ENCODE measurements at places on chromosomes 12 and 14.

DNA sequence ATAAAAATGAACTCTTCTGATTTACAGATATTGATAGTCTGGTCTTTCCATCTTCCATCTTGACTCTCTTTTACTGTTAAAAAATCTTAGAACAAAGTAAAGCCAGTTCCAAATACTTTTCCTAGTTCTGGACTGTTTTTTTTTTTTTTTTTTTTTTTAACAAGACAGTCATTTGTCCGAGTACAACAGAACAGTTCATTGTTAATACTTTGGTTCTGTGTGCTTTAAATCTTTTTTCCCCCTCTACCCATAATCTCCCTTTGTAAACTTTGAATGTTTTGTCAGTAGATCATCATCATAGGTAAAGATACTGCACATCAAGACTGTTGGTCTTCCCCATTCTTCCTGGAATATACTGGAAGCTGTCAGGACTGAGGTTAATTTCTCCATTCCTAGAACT, 38.0 kb downstream of the ADIPOR2 start:
- no peak for DNase-seq

- no peak for DNase-seq
These were observed 1122.4 kb upstream of the USP15 start for GRCh38 chr12:61137677-61138414.

DNA sequence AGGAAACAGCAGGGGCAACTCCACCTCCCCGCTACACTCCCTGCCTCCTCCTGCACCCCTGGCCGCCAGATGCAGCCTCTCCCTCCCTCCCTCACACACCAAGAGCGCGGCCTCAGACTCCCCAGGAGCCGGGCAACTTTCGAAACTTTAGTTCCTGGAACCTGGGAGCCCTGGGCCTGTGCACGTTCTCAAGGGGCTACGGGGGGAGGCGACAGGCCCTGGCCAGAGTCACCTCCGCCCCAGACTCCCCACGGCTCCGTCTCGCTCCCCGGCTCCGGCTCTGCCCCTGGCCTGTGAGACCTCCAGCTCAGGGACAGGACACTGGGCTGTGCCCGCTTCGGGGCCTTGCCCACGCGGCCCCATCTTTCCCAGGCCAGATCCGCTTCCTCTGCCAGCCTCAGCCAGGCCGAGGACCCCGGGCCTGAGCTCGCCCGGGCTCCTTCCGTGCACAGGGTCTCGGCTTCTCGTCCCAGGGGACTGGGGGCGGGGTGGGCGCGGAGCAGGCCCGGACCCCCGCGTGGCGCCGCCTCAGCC, 5.5 kb downstream of the AMN start:
- DNase-seq = no peak

- DNase-seq = no peak
These were observed 10.7 kb downstream of the PRH1 start for GRCh38 chr12:10873378-10873777.

- DNase-seq = no peak
These were observed 69.6 kb upstream of the DDX11 start for GRCh38 chr12:31003861-31004640.

GRCh38 chr12:13101821-13102375, 1.6 kb downstream of the GSG1 start:
- DNase-seq = peak; percentile 62

- no peak for DNase-seq
These were observed 2.6 kb upstream of the KRT71 start for GRCh38 chr12:52555577-52555976.

DNA sequence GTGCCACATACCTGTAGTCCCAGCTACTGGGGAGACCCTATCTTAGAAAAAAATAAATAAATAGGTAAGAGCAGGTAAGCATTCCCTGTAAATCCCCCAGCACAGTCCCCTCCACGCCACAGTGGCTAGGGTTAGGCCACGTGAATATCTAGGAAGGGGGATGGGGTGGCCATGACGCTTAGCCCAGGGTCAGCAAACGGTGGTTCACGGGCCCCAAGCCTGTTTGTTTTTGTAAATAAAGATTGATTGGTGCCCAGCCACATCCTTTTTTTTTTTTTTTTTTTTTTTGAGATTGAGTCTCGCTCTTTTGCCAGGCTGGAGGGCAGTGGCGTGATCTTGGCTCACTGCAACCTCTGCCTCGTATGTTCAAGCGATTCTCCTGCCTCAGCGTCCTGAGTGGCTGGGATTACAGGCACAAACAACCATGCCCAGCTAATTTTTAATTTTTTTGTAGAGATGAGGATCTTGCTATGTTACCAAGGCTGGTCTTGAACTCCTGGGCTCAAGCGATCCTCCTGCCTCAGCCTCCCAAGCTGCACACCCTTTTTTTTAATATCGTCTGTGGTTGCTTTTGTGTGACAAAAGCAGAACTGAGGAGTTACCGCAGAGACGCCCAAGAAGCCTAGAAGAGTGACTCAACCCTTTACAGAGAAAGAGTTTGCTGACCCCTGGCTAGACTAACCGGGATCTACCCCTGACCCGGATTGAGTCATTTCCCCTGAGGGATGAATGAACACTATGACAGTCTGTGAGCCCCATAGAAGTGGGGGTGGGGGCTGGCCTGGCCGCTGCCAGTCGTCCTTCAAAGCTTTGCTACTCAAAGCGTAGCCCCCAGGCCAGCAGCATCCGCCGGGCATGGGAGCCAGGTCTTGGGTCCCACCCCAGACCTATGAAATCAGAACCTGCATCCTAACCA, 113.7 kb upstream of the NCOR2 start:
- peak; percentile 63 for DNase-seq

DNA sequence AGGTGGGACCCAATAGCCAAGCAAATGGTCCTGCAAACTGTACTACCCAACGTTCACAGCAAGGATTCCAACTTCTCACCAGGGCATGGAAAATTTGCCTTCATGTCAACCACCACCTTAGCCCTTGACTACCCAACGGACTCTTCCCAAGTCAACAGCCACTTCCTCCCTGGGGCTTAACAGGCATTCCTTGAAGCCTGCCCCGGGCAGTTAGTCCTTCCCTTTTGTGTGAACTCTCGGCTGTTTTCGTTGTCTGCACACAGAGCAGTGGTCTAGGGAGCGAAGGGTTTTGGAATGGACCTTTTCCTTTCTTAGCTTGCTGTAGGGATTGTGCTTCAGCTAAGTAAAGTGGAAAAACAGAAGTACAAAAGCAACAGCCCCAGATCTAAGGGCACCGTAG, 35.2 kb upstream of the TCL1B start:
- DNase-seq = no peak

- no peak for DNase-seq
These were observed at the start of gene C1S for GRCh38 chr12:7060353-7060954. TSS of gene C1S (plus strand) at chr12:7060718. CDS start at chr12:7061913, 1,195 bp downstream.

DNA sequence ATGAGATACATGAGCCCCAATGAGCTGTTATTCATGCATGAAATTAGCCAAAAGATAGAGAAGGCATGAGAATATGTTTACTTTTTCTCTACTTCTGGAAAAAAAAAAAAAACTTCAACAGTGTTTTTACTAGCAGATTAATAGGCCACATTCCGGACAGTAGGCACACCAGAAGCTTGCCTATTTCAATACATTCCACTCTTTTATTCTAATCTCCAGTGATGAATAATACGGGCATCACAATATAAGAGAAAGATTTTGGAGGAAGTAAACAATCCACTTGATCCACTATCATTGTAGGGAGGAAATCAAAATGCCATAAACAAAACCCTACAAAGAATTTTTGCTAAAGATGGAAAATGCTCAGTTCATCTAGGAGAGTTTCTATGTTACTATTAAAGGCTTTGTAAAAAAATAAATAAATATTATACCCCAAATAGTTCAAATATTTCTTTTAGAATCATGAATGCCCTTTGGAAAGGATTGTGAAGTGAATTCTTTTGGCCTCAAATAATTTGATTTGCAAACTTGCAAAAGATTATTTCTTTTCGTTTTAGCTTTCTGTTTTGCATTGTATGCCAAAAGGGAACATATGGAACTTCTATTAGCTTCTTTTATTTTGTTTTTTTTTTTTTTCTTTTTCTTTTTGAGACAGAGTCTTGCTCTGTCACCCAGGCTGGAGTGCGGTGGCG, 232.6 kb downstream of the EPS8 start:
- no peak for DNase-seq

GRCh38 chr12:114302606-114303315, 103.2 kb downstream of the TBX5 start:
- no peak for DNase-seq

- DNase-seq = no peak
These were observed 761 bp upstream of the NDRG2 start for GRCh38 chr14:21025371-21026273.

GRCh38 chr14:83744224-83744623, 1785.7 kb upstream of the FLRT2 start:
- no peak for DNase-seq

- DNase-seq = no peak
These were observed 282.2 kb downstream of the ALG10 start for GRCh38 chr12:34304546-34304945.

- no peak for DNase-seq
These were observed 141.8 kb upstream of the DYRK2 start for GRCh38 chr12:67506739-67507138.

- peak; percentile 40 for DNase-seq
These were observed 18.8 kb upstream of the RAP1B start for GRCh38 chr12:68591734-68592418.

DNA sequence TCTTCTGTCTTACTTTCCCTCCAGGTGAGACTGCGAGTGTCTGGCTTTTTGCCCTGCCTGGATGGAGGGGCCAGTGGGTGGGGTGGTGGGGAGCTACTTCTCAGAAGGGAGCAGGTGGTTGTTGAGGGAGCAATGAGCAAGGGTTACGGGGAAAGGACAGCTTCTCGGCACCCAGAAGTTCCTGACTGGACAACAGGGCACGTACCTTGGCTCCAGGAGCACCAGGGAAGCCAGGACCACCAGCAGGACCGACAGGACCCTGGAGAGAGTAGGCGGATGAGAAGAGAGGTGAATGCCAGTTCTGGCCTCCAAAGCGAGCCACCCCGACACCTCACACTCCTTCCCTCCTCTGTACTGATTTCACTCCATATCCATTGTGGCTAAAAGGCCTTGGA, 15.3 kb downstream of the COL2A1 start:
- no peak for DNase-seq

- no peak for DNase-seq
These were observed 6.0 kb downstream of the PSMD9 start for GRCh38 chr12:121894633-121895032.

DNA sequence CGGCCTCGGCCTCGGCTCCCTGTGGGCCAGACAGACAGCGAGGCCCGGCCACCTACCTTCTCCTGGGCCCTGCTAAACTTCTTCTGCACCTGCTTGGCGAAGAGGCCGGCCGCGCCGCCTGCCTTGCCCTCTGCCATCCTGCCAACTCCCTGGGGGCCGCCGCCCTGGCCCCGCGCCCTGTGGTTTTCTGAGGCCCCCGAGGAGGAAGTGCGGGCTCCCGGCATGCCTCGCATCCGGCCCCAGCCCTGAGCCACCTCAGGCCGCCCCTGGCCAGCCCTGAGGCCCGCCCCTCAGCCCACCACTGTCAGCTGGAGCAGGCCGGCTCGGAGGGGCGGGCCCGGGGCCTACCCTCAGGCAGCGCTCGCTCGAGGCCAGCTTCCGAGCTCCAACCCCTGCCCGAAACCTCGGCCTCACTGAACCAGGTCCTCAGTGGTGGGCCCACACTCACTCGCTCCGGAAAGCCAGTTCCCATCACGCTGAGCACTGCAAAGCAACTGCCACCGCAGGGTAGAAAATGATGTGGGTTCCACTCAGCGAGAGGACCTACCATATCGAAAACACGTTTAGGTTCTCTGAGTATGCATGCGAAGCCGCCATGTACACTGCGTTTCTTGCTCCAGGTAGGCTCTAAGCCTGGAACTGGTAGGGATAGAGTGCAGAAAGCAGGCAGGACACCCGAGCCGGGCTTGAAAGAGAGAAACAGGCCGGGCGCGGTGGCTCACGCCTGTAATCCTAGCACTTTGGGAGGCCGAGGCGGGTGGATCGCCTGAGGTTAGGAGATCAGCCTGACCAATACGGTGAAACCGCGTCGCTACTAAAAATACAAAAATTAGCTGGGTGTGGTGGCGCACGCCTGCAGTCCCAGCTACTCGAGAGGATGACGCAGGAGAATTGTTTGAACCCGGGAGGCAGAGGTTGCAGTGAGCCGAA, at the start of gene BIN2:
BIN2 (minus strand) TSS at position 209 of the 930 bp plus-strand sequence; CDS start at position 137, 72 bp downstream.
- peak; percentile 85 for DNase-seq

GRCh38 chr14:52730709-52731111, 744 bp downstream of the STYX start:
- DNase-seq = no peak

DNA sequence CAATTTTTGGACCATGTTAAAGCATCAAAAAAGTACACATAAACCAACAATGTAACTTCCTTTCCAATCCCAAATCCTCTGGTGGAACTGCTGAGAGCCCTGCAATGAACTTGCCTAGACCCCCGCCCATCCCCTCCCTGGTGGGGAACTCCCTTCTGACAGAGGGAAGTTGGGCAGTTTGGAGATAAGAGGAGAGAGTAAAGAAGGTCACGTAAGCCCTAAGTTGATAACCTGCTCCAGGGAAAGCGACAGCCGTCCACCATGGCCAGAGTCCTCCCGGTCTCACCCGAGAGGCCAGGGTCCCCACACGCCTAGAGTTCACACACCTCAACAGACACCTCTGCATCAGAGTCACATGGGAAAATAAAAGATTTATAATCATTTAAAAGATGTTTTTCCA, 138.7 kb downstream of the EGLN3 start:
- no peak for DNase-seq

DNA sequence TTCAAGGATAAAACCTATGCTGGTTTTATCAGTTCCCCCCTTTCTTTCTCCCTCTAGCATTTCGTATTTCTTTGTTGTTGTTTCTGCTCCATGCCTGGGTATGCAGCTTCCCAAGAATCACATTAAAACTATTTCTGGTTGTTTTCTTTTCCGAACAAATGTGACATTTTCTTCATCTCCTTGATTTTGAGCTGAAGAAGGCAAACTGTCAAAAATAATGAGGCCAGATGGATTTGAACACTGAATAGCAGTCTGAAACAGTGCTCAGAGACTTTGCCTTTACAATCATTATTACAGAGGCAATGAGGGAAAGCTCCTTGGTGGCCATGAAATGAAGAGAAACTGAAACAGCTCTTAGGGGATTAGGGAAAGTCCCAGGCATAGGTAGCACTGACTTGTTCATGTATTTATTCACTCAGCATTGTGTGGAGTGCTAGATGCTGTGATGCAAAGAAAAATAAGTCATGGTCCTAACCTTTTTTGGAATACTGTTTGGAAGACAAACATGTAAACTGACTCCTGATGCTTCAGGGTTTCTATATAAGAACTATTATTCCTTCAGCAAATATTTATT, 319.5 kb downstream of the FUT8 start:
- DNase-seq = peak; percentile 59

- no peak for DNase-seq
These were observed 9.2 kb upstream of the INF2 start for GRCh38 chr14:104680056-104680805.

DNA sequence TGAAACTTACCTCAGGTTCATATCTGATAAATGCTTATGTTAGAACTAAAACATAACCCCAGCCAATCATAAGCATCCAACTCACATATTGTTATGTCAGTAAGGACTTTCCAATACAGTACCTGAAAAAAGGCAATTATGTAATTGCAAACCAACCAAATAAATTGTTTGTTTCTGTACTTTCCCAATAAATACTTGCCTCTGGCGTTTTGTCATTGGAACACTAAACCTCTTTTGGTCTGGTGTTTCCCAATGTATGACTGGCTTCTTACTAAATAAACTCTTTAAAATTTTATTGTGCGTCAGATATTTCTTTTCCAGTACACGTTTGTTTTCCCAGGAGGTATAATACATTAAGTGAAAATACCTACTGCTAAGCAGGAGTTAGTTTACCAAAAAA, 6.7 kb upstream of the PTPRB start:
- no peak for DNase-seq

- no peak for DNase-seq
These were observed 107.9 kb upstream of the BCL2L14 start for GRCh38 chr12:11962860-11963259.

- DNase-seq = no peak
These were observed 5.7 kb downstream of the BEGAIN start for GRCh38 chr14:100581228-100582145.
